Left hindlimb (tissue), 1 donor: ENCODE measurements at places on chromosomes 1 and 21.

GRCh38 chr1:85179522-85179921 lies 21.3 kb downstream of the SYDE2 start:
- DNase-seq = no peak

DNA sequence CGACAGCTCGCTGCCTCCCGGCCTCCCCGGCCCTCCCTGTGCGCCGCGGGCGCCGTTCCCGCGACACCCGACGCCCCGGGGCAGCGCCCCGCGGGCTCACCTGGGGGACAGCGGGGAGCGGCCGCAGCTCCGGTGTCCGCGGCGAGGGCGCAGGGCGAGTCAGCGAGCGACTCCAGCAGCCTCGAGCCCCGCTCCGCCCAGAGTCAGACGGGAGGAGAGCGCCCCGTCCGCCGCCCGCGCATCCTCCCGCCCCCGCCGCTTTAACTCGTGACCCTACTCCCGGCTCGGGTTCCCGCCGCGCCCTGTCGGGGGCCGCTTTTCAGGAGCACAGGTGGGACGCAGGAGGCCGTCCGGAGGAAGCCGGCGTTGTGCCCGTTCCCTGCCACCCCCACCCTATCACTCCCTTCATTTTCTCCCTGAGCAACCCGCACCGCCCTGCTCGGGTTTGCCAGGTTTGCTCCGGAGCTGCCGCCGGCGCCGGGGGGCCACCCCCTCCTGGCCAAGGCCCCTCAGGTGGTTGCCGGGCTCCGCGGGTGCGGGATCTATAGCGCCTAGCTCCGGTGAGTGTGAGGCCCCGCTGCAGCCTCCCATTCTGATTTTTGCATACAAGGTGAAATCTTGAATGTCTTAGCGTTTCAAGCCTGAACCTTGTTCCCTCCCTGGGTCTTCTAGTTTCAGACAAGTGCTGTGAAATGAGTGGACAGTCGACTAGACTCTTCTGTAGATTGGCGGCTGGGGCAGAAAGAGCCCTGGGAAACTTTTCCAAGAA lies at the start of gene MCOLN3:
Gene MCOLN3, minus strand, starts transcription at position 205 of the 769 bp plus-strand sequence. CDS start 3,140 bp downstream, outside the sequence.
- DNase-seq = peak; percentile 51

DNA sequence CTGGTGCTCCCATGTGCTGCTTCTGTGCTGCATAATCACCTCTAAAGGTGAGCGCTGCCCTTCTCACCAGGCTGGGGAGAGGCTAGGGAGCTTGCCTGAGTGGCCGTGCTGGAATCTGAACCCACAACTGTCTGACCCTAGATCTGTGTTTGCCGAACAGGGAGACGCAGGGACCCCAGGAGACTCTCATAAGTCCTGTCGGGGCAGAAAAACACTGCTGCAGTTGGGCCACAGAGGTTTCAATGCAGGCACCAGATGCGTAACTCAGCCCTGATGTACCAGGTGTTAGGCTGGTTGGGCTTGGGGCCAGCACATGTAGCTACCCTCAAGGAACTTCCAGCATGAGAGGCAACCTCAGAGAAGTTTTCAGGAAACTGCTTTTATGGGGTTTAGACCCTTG lies 49.5 kb upstream of the DMRTB1 start:
- no peak for DNase-seq

- DNase-seq = no peak
Measured at GRCh38 chr1:233355841-233356704, 28.5 kb downstream of the MAP3K21 start.

- no peak for DNase-seq
Measured at GRCh38 chr21:43634618-43635017, 24.7 kb downstream of the HSF2BP start.

DNA sequence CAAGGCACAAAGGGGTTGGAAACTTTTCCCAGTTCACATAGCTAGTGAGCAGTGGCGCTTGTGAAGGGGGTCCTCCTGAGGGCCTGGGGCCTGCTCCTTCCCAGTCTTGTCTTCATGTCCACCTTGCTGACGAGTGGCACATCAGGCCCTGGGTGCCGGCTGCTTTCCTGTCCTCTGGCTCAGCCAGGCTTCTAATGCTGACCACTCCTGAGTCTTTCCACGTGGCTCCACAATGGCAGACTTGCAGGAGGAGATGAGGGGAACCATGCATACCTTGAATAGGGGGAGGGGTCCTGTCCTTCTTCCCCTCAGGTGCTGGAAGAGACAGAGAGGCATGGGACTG lies 38.7 kb downstream of the MAPKAPK2 start:
- no peak for DNase-seq

GRCh38 chr1:162500805-162501204 lies 3.2 kb downstream of the UHMK1 start:
- DNase-seq = no peak
